ENCODE measurements at places on chromosomes 2 and 18.
A peak's percentile ranks its signal among the peaks of the same experiment; 100 is the strongest.

GRCh38 chr18:23504720-23505119 is 1.4 kb downstream of the RMC1 start:
- no peak overlapping the region for H3K4me3 ChIP-seq
- no peaks in the 10 kb centered on the region for H3K4me1 ChIP-seq
- DNase-seq, result no peak
- no peaks in the 10 kb centered on the region for H3K27me3 ChIP-seq
- no peak overlapping the region for H3K27ac ChIP-seq
- no peaks in the 10 kb centered on the region for H3K36me3 ChIP-seq

GRCh38 chr2:143833015-143833660 is 686.8 kb downstream of the ZEB2 start:
- H3K36me3 ChIP-seq, result no peaks in the 10 kb centered on the region
- no peak overlapping the region for H3K27ac ChIP-seq
- H3K4me1 ChIP-seq, result no peaks in the 10 kb centered on the region
- no peak for DNase-seq
- no peak overlapping the region for H3K4me3 ChIP-seq

DNA sequence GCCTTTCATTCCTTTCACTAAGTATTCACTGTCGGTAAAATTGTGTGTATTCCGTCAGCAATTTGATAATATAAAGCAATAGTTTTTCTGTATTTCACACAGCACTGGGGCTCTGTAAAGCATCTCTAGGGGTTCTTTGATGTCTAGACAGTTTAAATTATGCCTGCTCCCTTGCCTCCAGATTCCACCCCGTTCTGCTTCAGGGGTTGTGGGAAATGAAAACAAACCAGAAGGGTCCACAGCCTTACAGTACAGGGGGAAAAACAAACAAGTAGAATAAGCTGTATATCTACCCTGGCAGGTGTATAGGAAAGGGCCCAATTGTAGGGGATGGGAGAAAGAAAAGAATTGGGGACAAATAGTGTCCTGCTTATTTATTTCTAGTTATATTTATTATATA is 63.1 kb downstream of the ASXL3 start:
- DNase-seq, result no peak
- H3K4me3 ChIP-seq, result no peak overlapping the region
- H3K36me3 ChIP-seq, result no peaks in the 10 kb centered on the region
- H3K27me3 ChIP-seq, result no peaks in the 10 kb centered on the region
- H3K27ac ChIP-seq, result no peak overlapping the region

GRCh38 chr2:53429901-53430300 is 337.7 kb upstream of the CHAC2 start:
- H3K4me3 ChIP-seq, result no peak overlapping the region
- H3K27me3 ChIP-seq, result no peaks in the 10 kb centered on the region
- no peaks in the 10 kb centered on the region for H3K36me3 ChIP-seq
- no peak for DNase-seq
- no peak overlapping the region for H3K27ac ChIP-seq

DNA sequence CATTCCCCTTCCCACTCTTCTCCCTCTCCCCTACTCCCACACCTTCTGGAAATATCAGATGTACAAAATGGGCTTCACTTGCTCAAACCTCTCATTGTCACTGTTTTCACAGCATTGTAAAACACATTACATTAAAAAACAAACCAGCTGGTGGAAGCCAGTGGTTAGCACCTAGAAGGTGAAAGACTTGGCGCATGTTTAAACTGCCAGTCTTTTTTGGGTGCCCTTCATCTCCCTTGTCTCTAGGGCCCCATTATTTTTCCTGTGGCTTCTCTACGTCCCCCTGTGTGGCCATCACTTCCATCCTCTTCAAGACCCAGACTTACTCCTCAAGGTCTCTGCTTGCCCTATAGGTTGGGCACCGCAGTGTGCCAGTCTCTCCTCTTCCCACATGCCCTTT is 34.9 kb downstream of the MGAT5 start:
- H3K27ac ChIP-seq, result no peak overlapping the region
- no peak overlapping the region for H3K4me3 ChIP-seq
- H3K36me3 ChIP-seq, result no peaks in the 10 kb centered on the region
- no peak for DNase-seq
- H3K4me1 ChIP-seq, result no peaks in the 10 kb centered on the region

DNA sequence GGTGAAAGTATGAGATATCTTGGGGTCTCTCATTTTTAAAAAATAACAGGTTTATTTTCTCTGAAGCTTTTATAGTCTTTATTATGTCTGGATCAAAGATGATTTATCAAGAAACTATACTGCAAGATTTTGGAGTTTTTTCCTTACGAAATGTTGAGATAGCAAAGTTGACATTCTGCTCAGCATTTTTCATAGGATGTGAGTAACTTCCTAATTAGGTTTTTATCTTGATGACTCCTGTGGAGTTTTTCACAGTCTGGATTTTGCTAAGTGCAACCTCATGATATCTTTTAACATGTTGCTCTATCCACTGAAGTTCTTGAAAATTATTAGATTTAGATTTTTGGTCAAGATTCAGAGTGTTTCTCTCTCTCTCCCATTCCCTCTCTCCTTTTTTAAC is 17.8 kb downstream of the TCF7L1 start:
- H3K36me3 ChIP-seq, result no peaks in the 10 kb centered on the region
- no peak overlapping the region for H3K27ac ChIP-seq
- H3K4me1 ChIP-seq, result peaks cover 5% of the 10 kb centered on the region

GRCh38 chr2:111663471-111664274 is 220.3 kb downstream of the ANAPC1 start:
- H3K36me3 ChIP-seq, result no peaks in the 10 kb centered on the region
- no peaks in the 10 kb centered on the region for H3K27me3 ChIP-seq
- H3K4me1 ChIP-seq, result no peaks in the 10 kb centered on the region
- no peak overlapping the region for H3K27ac ChIP-seq

GRCh38 chr2:72104821-72105588 is 42.7 kb downstream of the CYP26B1 start:
- H3K27ac ChIP-seq, result no peak overlapping the region
- H3K27me3 ChIP-seq, result no peaks in the 10 kb centered on the region
- H3K36me3 ChIP-seq, result no peaks in the 10 kb centered on the region
- no peak overlapping the region for H3K4me3 ChIP-seq
- DNase-seq, result no peak

GRCh38 chr2:26487192-26487591 is 9.3 kb upstream of the OTOF start:
- no peaks in the 10 kb centered on the region for H3K27me3 ChIP-seq
- no peaks in the 10 kb centered on the region for H3K4me1 ChIP-seq
- no peak overlapping the region for H3K27ac ChIP-seq
- no peaks in the 10 kb centered on the region for H3K36me3 ChIP-seq

GRCh38 chr2:44191739-44192138 is 23.1 kb downstream of the PPM1B start:
- H3K4me3 ChIP-seq, result no peak overlapping the region
- H3K27me3 ChIP-seq, result no peaks in the 10 kb centered on the region
- no peak for DNase-seq

- H3K27me3 ChIP-seq, result no peaks in the 10 kb centered on the region
- no peak overlapping the region for H3K4me3 ChIP-seq
- H3K27ac ChIP-seq, result no peak overlapping the region
- DNase-seq, result peak; percentile 77
These were observed 92.5 kb downstream of the ZFP36L2 start for GRCh38 chr2:43133708-43134570.

GRCh38 chr2:120772261-120772660 is 36.6 kb downstream of the GLI2 start:
- H3K27ac ChIP-seq, result no peak overlapping the region
- H3K27me3 ChIP-seq, result no peaks in the 10 kb centered on the region
- no peaks in the 10 kb centered on the region for H3K36me3 ChIP-seq
- no peaks in the 10 kb centered on the region for H3K4me1 ChIP-seq
- H3K4me3 ChIP-seq, result no peak overlapping the region
- DNase-seq, result peak; percentile 38

DNA sequence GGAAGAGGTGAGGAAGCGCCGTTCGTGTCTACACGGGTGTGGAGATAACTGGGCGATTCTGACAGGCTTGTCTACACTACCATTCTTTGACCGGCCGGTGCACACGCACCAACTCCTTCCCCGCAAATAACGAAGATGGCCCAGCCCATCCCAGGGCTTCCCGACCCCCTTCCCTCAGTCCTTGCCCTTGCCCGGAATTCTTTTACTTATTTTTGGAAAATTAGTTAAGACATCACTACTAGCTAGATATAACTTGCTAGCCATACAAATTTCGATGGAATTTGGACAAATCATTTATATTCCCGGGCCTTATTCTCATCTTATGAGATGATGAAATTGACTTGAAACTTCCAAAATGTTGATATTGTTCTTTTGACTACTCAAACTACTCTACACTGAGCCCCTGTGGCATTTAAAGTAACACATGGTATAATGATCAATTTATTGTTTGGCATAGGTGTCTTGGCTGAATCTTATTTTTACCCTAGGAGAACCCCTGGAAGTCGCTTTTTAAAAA is 1.3 kb downstream of the ERICH2 start:
- H3K27me3 ChIP-seq, result no peaks in the 10 kb centered on the region
- H3K4me3 ChIP-seq, result no peak overlapping the region
- no peak for DNase-seq
- no peaks in the 10 kb centered on the region for H3K36me3 ChIP-seq

GRCh38 chr18:62769216-62769615 is 53.9 kb downstream of the PHLPP1 start:
- no peaks in the 10 kb centered on the region for H3K36me3 ChIP-seq
- no peaks in the 10 kb centered on the region for H3K27me3 ChIP-seq
- peaks cover 6% of the 10 kb centered on the region for H3K4me1 ChIP-seq
- DNase-seq, result no peak
- no peak overlapping the region for H3K4me3 ChIP-seq

- no peaks in the 10 kb centered on the region for H3K27me3 ChIP-seq
- no peak for DNase-seq
- no peaks in the 10 kb centered on the region for H3K4me1 ChIP-seq
- H3K27ac ChIP-seq, result no peak overlapping the region
These were observed 87.7 kb downstream of the DSEL start for GRCh38 chr18:67428805-67429204.

DNA sequence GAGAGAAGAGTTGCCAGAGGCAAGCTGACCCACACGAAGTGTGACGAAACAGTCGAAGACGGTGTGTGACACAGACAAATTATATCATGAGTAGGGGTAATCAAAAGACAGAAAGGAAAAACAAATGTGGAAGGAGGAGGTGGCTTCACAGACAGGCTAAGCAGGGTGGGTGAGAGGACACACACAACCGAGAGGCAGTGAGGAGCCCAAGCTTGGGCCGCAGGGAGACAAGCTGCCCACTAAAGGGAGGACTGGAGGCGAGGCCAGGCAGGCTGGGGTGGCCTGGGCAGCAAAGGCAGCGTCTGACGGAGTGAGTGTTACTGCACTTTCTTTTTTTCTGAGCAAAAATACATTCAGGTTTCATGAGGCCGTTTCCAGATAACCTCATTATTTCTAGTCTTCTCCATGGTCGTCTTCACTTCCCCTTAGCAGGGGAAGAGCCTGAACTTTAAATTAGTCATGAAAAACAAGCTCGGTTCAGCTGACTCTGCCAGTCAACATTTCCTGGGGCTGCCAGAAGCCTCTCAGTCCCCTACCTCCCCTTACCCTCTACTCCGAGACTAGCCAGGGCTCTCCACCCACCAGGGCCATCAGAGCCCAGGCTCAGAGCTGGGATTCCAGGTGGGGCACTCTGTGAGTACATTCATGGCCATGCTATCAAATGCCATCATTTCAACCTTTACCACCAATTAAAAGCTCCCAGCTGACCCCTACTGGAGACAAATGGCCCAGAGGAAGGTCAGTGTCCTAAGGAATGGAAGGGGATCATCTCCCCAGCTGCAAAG is 13.8 kb upstream of the ZFP36L2 start:
- no peaks in the 10 kb centered on the region for H3K36me3 ChIP-seq
- DNase-seq, result no peak
- H3K27ac ChIP-seq, result no peak overlapping the region

DNA sequence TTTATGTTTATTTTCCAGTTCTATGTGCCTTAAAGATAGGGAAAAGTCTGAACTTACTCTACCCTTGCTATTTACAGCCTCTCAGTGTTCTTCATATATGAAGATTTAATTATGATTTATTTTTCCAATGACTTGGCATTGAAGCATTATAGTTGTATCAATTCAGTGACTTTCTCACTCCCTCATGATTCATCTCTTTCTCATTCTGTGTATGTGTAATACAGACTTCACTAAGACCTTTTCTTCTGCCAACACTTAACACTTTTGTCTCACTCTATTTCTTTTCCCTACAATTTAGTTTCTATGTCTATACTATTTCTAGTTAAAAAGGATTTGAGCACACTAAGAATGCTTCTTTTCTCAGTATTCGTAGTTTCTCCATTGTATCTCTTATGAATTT is 1470.3 kb upstream of the ACVR2A start:
- H3K4me3 ChIP-seq, result no peak overlapping the region
- DNase-seq, result no peak
- no peak overlapping the region for H3K27ac ChIP-seq
- no peaks in the 10 kb centered on the region for H3K36me3 ChIP-seq
- no peaks in the 10 kb centered on the region for H3K4me1 ChIP-seq

DNA sequence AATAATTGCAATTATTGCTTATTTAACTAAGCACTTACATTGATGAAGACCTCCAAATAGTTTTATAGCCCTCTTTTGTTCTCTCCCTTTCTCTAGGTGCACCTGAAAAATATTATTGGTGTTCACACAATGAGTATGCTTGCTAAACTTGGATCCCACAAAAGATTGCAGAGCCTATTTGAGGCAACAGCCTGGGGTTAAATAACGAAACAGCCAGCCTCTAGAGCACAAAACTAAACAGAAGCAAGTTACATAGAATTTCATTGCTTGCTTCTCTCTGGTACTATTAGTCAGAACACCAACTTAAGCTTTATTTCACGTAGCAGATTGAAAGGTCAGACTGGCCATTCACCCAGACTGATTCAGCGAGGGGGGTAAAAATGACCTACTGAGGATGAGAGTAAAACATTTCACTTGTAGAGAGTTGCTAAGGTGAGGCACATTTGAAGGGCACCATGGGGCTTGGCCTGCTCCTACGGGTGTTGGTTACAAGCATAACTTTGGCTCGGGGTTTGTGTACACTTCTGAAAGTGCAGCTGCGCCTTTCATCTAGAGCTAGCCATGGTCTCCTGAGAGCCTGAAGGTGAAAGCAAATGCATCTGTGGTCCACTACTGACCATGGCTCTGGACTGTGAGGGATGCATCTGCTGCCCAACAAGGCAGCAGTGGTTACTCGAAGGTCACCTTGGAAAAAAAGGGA is 225.1 kb upstream of the LRRTM1 start:
- H3K27ac ChIP-seq, result no peak overlapping the region
- H3K4me1 ChIP-seq, result no peaks in the 10 kb centered on the region
- no peaks in the 10 kb centered on the region for H3K27me3 ChIP-seq
- no peak overlapping the region for H3K4me3 ChIP-seq
- DNase-seq, result no peak

DNA sequence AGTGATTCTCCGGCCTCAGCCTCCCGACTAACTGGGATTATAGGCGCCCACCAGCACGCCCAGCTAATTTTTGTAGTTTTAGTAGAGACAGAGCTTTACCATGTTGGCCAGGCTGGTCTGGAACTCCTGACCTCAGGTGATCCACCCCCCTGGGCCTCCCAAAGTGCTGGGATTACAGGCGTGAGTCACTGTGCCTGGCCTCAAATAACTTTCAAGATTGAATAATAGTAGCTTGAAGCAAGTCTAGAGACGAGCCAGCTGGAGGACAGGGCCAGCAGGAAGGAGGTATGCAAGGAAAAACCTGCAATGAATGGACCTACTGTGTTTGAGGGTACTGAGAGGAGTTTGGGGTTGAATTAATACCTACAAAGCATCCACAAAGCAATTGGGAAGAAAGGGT is 87.5 kb downstream of the MSH2 start:
- no peak for DNase-seq
- H3K27me3 ChIP-seq, result no peaks in the 10 kb centered on the region
- no peak overlapping the region for H3K4me3 ChIP-seq
- no peaks in the 10 kb centered on the region for H3K36me3 ChIP-seq
- H3K27ac ChIP-seq, result no peak overlapping the region
